Purkinje cell (primary cell): ENCODE measurements at places on chromosomes 16 and 17. TPM values are rescaled to one million over a fixed set of nuclear protein-coding genes. Genes with fewer than 3 reads are reported as not detected.

RHBDF1 gene
- 0.64 and 1.5 TPM in 2 replicates for polyA plus RNA-seq

SMIM5 gene
- not detected in 2 replicates for polyA plus RNA-seq

TNS4 gene
- not detected in 2 replicates for polyA plus RNA-seq

EPN3 gene
- polyA plus RNA-seq = not detected in 2 replicates

TAF1C gene
- 2.7 and 2.8 TPM in 2 replicates for polyA plus RNA-seq

KCNJ18 gene
- polyA plus RNA-seq = not detected in 2 replicates

MPP3 gene
- polyA plus RNA-seq = 0.47 and 2.2 TPM in 2 replicates

ELMO3 gene
- not detected in 2 replicates for polyA plus RNA-seq

ABAT gene
- polyA plus RNA-seq = 84.7 and 96.3 TPM in 2 replicates

ZC3H7A gene
- 64.2 and 89.5 TPM in 2 replicates for polyA plus RNA-seq

CCL16 gene
- not detected in 2 replicates for polyA plus RNA-seq

RCVRN gene
- polyA plus RNA-seq = not detected in 2 replicates
